ENCODE measurements at places on chromosomes 2 and 18. TPM values are rescaled to one million over a fixed set of nuclear protein-coding genes. Genes with fewer than 3 reads are reported as not detected.

Gene NLRC4
- 2.6 TPM for total RNA-seq

Gene CFC1
- 11.4 TPM for total RNA-seq

Gene SLC40A1
- total RNA-seq, result 75.3 TPM

Gene FABP1
- total RNA-seq, result 0.24 TPM

Gene FBLN7
- 6.0 TPM for total RNA-seq

Gene REEP1
- total RNA-seq, result 0.38 TPM

Gene TTN
- 5.4 TPM for total RNA-seq

Gene COPS9
- total RNA-seq, result 219 TPM

Gene IL1B
- 3.4 TPM for total RNA-seq

Gene ANKRD53
- total RNA-seq, result 0.14 TPM

Gene VIL1
- total RNA-seq, result 0.14 TPM

Gene ALKAL2
- 1.7 TPM for total RNA-seq

Gene NOSTRIN
- 2.8 TPM for total RNA-seq

Gene PRKD3
- total RNA-seq, result 32.6 TPM

Gene FZD7
- total RNA-seq, result 2.0 TPM

Gene CCDC150
- 8.6 TPM for total RNA-seq

Gene PKDCC
- 77.8 TPM for total RNA-seq

Gene ASXL3
- 0.42 TPM for total RNA-seq

Gene XDH
- 0.19 TPM for total RNA-seq

Gene DPP4
- 23.9 TPM for total RNA-seq

Gene PIEZO2
- 3.2 TPM for total RNA-seq

Gene CXCR4
- 198 TPM for total RNA-seq

Gene AGXT
- total RNA-seq, result 0.14 TPM

Gene TRABD2A
- total RNA-seq, result 1.6 TPM

Gene HTR2B
- 1.1 TPM for total RNA-seq

Gene AMER3
- total RNA-seq, result under 0.01 TPM

Gene SCYGR3
- total RNA-seq, result not detected

Gene FAM110C
- 0.05 TPM for total RNA-seq

Data from thymus (tissue), 14 donors.